ENCODE measurements at places on chromosomes 4 and X. TPM values are rescaled to one million over a fixed set of nuclear protein-coding genes. Genes with fewer than 3 reads are reported as not detected.

- H3K4me3 ChIP-seq: no peak overlapping the region
- peaks cover 2% of the 10 kb centered on the region for H3K27me3 ChIP-seq
- no peak for DNase-seq
- H3K36me3 ChIP-seq: no peaks in the 10 kb centered on the region
- no peaks in the 10 kb centered on the region for H3K4me1 ChIP-seq
- no peak overlapping the region for H3K27ac ChIP-seq
These were observed 105.8 kb downstream of the RNF150 start for GRCh38 chr4:141027421-141027820.

- no peak for DNase-seq
- H3K4me3 ChIP-seq: no peak overlapping the region
- H3K27me3 ChIP-seq: peaks cover 52% of the 10 kb centered on the region
- no peaks in the 10 kb centered on the region for H3K36me3 ChIP-seq
- H3K27ac ChIP-seq: no peak overlapping the region
These were observed 5.6 kb upstream of the DLG3 start for GRCh38 chrX:70439016-70439415.

- no peak for DNase-seq
- H3K36me3 ChIP-seq: no peaks in the 10 kb centered on the region
- H3K4me1 ChIP-seq: peaks cover 13% of the 10 kb centered on the region
- H3K27me3 ChIP-seq: peaks cover 69% of the 10 kb centered on the region
- no peak overlapping the region for H3K27ac ChIP-seq
These were observed 107.4 kb upstream of the STOX2 start for GRCh38 chr4:183797445-183798300.

- no peaks in the 10 kb centered on the region for H3K4me1 ChIP-seq
- H3K36me3 ChIP-seq: no peaks in the 10 kb centered on the region
- no peaks in the 10 kb centered on the region for H3K27me3 ChIP-seq
- H3K27ac ChIP-seq: no peak overlapping the region
These were observed 482.1 kb upstream of the CPEB2 start for GRCh38 chr4:14520171-14520570.

S100P gene
- 5.3 TPM for total RNA-seq

DNA sequence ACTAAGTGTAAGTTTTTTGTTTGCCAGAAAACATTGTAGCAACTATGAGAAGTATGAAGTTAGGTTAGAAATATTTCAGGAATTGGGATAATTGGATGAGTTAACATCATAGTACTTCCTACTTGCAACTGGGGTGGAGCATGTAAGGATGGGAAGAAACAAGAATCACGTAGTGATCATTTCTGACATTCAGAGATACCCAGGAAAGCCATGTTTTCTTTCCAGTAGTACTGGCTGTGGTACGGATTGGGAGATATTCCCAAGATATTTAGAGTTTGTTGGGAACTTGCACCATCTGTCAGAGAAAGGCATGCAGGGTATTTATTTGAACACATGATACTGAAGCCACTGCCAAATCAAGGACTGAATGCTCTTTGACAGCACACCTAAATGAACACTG, 87.6 kb upstream of the SLC4A4 start:
- H3K4me1 ChIP-seq: no peaks in the 10 kb centered on the region
- no peak for DNase-seq
- no peak overlapping the region for H3K4me3 ChIP-seq
- H3K27me3 ChIP-seq: peaks cover 4% of the 10 kb centered on the region

DNA sequence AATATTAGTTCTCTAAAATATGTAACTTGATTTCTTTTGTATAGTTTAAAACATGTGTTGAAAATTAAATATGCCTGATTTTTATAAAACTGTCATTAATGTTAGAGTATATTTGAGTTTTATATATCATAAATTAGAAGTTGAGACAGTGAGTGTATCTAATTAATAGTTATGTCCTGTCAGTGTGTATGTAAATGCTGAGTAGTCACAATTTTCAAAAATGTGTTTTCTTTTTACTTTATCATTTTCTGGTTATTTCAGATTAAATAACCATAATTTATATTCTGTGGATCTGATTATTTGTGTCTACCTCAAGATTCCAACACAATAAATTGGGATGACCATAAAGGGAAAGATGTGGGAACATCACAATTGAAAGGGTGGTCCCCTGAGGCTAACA, 82.7 kb upstream of the CXXC4 start:
- no peaks in the 10 kb centered on the region for H3K36me3 ChIP-seq
- no peak for DNase-seq
- H3K4me1 ChIP-seq: no peaks in the 10 kb centered on the region
- no peaks in the 10 kb centered on the region for H3K27me3 ChIP-seq

- H3K27ac ChIP-seq: peak overlapping the region; percentile 89
- H3K36me3 ChIP-seq: peaks cover 58% of the 10 kb centered on the region
- no peak for DNase-seq
- H3K4me3 ChIP-seq: peak overlapping the region; percentile 82
- H3K27me3 ChIP-seq: no peaks in the 10 kb centered on the region
These were observed 68.5 kb downstream of the UBA6 start for GRCh38 chr4:67632492-67632891.

- H3K4me1 ChIP-seq: peaks cover 52% of the 10 kb centered on the region
- peaks cover 3% of the 10 kb centered on the region for H3K36me3 ChIP-seq
- no peak for DNase-seq
- no peak overlapping the region for H3K4me3 ChIP-seq
- no peaks in the 10 kb centered on the region for H3K27me3 ChIP-seq
These were observed 180.4 kb downstream of the MAML3 start for GRCh38 chr4:139973616-139974015.

GRCh38 chr4:8706216-8707044, 113.9 kb downstream of the CPZ start:
- no peak for DNase-seq
- no peaks in the 10 kb centered on the region for H3K27me3 ChIP-seq
- no peak overlapping the region for H3K4me3 ChIP-seq
- H3K27ac ChIP-seq: no peak overlapping the region
- no peaks in the 10 kb centered on the region for H3K36me3 ChIP-seq
- H3K4me1 ChIP-seq: no peaks in the 10 kb centered on the region

All from activated CD4-positive, alpha-beta T cell treated with anti-CD3 and anti-CD28 coated beads, Interleukin-2, amount 10 ng/mL, durations not matched to agents 7 days and 5 days (primary cell).